Stimulated activated CD4-positive, alpha-beta T cell treated with anti-CD3 and anti-CD28 coated beads, Interleukin-15, amount 100 ng/mL, for 24 hours (primary cell): ENCODE measurements at places on chromosomes 12 and 14.

- DNase-seq: no peak
These were observed 88.1 kb downstream of the DNAI7 start for GRCh38 chr12:25106818-25107217.

GRCh38 chr12:53004178-53004577, 2.1 kb upstream of the EIF4B start:
- DNase-seq: no peak

DNA sequence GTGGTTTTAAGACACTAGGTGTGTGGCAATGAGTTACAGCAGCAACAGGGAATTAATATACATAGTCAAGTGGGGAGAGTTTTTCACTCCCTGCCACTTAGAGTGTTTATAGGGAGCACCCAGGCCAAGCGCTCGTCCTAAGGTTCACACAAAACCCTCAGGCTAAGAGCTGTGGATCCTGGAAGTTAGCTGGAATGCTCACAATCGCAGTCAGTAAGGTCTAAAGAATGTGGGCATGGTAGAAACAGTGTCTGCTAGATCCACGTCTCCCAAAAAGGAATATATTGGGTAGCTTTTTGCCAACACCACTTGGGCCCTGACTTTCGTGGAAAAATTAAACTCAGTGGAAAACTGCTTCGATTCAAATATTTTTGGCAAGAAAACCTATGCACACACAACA, 36.6 kb downstream of the STAB2 start:
- DNase-seq: no peak

DNA sequence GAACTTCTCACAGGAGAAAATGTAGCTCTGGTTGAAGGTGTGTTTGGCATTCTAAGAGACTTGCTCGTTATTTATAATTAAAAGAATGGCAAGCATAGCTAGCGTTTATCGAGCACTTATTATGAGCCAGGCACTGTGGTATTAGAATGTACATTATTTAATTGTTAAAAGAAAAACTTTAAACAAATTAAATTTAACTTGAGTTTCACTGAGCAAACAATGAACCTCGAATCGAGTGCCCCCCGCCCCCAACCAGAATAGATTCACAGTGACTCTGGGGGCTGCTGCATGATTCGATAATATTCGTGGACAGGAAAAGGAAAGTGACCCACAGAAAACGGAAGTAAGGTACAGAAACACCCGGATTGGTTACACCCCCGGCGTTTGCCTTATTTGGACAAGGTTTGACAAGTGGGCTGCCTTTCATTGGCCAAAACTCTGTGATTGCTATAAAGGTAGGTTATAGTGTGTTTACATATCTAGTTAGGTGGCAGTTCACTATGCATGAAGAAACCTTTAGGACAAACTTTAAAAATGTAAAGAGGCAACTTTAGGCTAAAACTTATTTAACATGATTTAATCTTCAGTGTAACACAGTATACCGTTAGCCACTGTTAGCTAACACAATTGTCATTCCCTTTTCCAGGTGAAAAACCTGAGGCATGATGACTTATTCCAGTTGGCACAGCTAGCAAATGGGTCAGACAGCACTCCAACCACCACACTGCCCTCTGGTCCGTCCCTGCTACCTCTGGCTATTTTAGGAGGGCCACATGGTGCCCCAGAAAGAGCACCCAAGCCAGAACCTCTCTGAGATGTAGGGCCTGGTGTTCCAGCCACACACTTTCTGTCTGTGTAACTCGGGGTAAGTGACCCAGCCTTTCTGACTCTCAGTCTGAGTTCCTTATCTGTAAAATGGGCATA, 7.1 kb downstream of the SCNN1A start:
- DNase-seq: peak; percentile 46

- no peak for DNase-seq
These were observed 155.3 kb upstream of the CCDC196 start for GRCh38 chr14:66330916-66331315.

DNA sequence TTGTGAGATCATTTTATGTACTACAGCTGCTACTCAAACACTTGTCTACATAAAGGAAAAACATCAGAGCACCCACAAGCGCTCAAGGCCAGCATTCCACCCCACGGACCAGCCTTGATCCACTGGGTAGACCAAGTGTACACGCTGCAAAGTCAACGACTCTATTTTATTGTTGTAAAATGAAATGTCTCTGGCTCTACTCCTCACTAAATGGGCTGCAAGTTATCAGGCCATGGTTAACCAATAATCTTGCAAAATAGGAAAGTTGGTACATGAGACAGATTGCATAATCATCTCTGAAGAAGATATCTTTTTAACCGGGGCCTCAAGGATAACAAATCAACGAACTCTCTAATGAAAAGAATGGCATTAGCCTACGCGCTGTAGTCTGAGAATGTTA, 69.9 kb upstream of the FOXN3 start:
- no peak for DNase-seq

- DNase-seq: no peak
These were observed 542.7 kb upstream of the LMO3 start for GRCh38 chr12:17148706-17149105.

DNA sequence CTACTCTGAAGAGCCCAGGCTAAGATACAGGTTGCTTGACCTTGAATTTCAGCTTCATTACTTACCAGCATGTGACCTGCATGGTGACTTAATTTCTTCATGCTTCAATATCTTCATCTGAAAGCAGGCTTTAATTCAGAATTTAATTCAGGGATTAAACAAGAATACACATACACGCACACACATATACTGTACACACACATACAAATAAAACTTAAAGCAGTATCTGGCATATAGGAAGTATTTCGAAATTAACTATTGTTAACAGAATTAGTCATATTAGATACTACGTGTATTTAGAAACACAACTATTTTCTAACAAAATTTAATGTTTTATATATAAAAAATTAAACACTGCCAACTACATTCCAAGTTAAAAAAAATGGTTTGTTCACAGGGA, 640.3 kb downstream of the SLC6A15 start:
- no peak for DNase-seq

DNA sequence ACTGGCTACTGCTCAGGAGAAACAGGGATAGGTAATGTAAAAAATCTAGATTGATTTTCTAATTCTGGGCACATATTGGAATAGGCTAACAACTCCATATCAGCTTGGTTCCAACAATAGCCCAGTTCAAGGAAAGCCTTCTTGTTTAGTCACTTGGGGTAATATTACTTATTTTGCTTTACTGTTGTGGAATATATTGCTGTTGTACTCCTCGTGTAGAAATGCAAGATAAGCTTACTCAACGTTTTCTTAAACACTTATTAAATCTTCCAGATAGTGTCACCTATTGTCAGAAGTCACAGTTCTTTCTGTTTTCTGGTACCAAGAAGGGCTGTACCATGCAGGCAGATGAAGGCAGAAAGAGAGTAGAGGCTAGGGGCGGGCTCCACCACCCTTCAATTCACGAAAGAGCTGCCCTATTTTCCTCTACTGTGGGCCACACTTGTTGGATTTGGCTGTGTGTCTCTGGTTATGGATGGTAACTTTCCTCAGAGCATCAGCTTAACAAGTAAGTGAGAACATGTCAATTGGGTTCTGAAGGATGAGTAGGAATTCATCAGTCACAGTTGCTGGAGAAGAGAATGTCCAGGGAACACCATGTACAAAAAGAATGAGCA, 38.0 kb downstream of the CLMN start:
- DNase-seq: no peak
